ENCODE measurements at places on chromosomes 7 and 10.

- no peak for DNase-seq
Observed at GRCh38 chr7:133851411-133851810, 275.7 kb upstream of the LRGUK start.

GRCh38 chr7:92313055-92313454, 67.3 kb downstream of the ANKIB1 start:
- no peak for DNase-seq

GRCh38 chr10:53719658-53720057, 947.1 kb upstream of the MBL2 start:
- DNase-seq = no peak

GRCh38 chr7:2033586-2034135, 199.1 kb downstream of the MAD1L1 start:
- no peak for DNase-seq

DNA sequence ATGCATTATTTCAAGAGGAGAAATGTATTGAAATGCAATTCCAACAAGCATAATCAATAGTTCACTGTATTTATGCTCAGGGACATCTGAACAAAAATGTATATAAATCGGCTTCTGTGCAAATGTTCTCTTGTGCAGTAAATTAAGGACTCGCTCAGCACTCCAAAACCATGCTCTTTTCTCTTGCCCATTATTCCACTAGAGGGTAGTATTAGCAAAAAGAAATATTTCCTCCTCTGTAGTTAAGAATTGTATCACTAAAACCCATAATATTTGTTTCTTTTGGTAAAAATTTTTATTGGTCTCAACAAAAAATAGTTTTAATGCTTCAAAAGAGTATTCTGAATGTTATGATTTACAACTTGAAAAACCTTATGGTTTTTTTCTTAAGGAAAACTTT, 803.1 kb downstream of the PCDH15 start:
- no peak for DNase-seq

- DNase-seq = no peak
Observed at GRCh38 chr10:75397496-75398199, 3.9 kb downstream of the ZNF503 start.

DNA sequence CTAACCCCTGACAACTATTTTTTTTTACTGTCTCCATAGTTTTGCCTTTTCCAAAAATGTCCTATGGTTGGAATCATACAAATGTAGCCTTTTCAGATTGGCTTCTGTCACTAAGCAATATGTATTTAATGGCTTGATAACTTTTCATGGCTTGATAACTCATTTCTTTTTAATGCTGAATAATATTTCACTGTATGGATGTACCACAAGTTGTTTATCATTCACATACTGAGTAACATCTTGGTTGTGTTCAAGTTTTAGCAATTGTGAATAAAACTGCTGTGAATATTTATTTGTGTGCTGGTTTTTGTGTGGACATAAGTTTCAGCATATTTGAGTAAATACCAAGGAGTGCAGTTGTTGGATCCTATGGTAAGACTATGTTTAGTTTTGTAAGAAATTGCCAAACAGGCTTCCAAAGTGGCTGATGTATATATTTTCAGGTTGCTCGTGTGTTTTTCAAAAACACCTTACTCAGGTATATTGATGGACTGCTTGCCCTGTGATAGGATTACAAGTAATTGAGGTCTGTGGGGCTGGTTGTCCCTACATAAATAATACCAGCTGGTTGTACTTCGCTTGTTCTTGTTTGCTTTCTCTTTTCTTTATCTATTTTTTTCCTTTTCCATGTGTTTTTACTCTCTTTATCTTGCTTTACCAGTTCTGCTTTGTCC, 23.0 kb downstream of the NRF1 start:
- no peak for DNase-seq

DNA sequence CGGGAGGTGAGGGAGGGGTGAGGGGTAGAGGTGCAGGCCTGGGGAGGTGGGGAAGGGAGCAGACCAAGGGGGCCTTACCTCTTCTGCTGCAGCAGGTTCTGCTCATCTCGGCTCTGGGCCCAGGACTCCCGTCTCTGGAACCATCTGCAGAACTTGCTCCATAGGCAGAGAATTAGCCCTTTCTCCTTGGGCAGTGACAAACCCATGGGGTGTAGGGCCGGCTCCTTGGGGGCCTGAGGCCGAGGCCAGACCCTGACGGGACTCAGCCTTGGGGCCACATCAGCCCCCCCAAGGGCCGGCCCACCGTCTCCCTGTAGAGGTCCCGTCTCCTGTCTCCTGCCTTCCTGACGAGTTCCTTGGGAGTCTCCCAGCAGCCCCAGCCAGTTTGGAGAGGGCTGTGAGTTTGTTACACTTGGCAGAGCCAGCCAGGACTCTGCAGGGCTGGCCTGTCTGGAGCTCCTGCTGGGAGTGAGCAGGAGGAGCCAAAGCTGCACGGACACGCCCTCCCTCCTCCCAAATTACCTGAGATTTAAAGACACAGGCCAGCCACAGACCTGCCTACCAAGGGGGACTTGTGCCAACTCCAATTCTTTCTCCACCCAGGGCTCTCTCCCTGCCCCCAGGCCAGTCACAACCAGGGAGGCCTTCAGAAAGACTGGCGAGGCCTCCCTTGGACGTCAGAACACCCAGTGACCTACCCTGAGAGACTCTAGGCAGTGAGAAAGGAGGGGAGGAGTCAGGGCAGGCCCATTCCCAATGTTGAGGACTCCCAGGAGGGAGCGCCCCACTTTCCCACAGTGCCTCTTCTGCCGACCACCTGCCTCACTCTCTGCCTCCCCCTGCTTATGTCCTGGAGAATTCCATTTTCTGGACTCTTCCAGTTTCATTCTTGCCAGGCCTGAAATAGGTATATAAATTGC, at the start of gene TRPV6:
Gene TRPV6, minus strand, starts transcription at position 435 of the 920 bp plus-strand sequence.
- no peak for DNase-seq

DNA sequence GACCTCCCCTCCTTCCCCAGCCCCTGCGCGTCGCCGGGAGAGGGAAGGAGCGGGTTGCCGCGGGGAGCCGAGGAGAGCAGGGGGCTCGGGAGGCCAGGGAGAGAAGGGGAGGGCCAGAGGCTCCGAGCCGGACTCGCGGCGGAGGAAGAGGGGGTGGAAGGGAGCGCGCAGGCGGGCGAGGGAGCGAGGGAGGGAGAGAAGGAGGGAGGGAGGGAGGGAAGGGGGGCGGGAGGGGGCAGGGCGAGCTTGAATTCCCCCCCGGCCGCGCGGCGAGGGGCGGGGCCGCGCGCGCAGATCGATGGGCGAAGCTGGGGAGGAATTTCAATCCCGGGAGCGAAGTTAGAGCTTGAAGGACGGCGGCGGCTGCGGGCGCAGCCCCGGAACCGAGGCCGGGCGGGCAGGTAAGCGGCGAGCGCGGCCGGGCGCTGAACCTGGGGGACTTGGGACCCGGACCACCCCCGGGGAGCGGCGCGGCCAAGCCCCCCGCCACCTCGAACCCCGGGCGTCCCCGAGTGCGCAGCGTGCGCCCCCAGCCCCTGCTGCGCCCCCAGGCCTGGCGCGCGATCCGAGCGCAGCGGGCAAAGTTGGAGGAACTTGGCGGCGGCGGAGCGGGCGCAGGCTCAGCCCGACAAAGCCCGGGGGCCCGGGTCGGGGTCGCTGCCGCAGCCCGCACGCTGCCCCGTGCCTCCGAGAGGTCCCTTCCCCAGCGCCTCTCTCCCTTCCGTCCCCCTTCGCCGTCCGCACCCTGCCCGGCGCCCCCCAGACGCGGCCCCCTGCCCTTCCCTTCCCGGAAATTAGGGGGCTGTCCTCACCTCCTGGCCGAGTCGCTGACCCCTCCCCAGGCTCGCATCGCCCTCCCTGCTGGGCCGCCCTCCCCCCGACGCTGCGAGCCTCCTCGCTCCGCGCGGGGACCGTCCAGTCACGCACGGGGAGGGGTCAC, at the start of gene ELFN1:
Gene ELFN1, plus strand, starts transcription at position 324 of the 940 bp plus-strand sequence. CDS start 74,320 bp downstream, outside the sequence.
- no peak for DNase-seq

DNA sequence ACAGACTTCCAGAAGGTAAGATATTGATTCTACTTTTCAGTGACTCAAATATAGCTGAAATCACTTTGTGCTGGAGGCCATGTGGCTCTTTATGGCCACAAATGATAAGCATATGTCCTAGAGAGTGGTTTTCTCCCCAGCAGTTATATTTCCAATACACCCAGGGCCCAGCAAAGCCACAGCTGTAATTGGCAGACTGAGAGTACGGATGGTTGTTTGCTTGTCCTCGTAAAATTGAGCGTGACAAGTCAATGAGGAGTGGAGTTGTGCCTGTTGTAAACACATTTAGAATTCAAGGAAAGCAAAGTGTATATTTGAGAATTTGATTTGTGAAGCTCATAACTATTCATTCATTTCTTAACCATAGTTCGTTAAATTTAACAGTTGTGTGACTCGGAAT, 201.8 kb downstream of the LHFPL3 start:
- no peak for DNase-seq

DNA sequence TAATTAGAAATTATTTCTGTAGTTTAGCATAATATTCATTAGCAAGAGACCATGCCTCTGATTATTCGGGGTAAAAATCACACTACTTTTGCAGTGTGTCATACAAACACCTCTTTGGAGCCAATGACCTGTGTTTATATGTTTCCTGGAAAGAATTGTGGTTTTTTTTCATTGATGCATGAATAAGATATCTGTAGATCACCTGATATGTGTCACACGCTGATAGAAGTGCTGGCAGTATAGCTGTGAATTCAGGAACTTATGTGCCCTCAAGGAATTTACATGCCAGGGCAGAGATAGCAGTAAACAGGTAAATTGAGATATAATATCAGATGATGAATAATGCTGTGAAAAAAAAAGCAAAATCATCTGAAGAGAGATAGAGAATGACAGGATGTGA, 118.2 kb downstream of the VPS50 start:
- no peak for DNase-seq

DNA sequence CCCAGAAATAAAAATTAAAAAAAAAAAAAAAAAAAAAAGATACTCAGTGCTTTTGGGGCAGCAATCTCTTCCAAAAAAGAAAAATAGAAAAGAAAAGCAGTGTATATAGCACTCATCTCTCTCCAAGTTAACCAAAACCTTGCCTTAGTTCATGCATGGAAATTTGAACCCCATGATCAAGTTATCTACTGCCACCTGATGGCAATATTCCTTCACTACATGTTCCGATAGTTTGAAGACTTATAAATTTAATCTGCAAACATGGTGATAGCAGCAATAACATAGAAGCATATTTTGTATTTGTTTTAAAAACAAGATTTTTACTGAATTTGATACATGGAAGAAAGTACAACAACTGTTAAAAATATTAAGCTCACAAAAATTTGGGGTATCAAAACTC, 48.6 kb upstream of the SLIT1 start:
- DNase-seq = no peak

GRCh38 chr7:132488634-132489302, 87.5 kb downstream of the PLXNA4 start:
- no peak for DNase-seq

- DNase-seq = no peak
Observed at GRCh38 chr10:14124941-14125340, 205.8 kb downstream of the FRMD4A start.

GRCh38 chr10:26843736-26844135, 17.0 kb downstream of the ABI1 start:
- no peak for DNase-seq

DNA sequence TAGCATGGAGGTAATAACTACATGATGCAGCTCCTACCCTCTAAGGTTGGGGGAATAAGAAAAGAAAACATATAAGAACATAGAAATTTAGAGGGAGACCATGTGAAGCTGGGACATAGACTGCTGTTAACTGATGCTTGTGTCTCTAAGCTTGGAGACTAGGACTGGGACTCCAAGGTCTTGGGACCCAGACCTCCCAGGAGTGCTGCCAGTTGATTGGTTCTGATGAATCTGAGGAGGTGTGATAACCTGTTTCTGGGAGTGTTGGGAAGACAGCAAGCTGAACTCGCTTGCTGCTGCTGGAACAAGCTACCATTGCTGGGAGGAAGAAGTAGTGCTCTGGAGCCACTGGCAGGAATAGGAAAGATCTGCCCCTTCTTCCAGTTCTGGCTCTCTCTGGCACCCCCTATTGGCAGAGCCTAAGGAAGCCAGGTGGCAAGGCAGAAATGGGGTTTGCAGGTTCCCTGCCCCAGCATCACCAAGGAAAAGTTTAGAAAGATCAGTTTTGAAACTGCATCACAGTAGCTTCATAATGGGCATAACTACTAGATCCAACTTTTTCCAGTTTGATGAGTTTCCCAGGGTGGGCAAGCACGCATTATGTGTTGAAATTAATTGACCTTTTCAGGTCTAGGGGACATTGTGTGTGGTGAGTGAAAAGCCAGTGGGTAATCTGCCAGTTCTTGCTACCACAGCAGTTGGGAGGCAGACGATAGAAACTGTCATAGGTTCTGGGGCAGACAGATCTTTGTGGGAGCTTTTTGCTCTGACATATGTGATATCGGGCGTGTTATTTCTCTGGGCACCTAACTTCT, 140.7 kb downstream of the SND1 start:
- no peak for DNase-seq

GRCh38 chr10:10609379-10609955, 408.2 kb upstream of the CELF2 start:
- DNase-seq = no peak

DNA sequence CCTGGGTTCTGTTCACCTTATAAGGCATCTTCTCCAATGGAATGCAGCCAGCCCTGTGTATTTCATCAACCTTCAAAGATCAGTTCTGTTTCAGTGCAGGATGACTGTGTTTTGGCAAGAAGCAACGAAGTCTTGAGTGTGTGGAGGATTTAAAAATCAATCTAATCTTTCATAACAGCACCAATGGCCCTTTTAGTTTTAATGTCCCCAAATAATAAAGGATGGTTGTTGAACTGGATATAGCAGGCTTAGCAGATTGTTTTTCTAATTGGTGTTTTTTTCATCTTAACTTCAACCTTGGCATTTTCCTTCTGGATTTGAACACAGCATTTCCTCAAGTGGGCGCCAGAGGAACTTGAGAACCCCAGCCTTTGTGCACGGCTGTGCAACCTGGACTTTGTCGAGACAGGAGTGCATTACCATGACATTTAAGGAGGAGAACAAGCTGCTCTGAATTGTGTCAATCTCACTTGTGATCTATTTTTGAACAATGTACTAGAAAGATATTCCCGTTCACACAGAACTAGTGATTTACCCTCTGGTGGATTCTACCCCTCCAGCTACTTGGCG, 313.3 kb upstream of the AKR1E2 start:
- DNase-seq = no peak

- no peak for DNase-seq
Observed at GRCh38 chr10:35194906-35195305, 68.3 kb downstream of the CREM start.

DNA sequence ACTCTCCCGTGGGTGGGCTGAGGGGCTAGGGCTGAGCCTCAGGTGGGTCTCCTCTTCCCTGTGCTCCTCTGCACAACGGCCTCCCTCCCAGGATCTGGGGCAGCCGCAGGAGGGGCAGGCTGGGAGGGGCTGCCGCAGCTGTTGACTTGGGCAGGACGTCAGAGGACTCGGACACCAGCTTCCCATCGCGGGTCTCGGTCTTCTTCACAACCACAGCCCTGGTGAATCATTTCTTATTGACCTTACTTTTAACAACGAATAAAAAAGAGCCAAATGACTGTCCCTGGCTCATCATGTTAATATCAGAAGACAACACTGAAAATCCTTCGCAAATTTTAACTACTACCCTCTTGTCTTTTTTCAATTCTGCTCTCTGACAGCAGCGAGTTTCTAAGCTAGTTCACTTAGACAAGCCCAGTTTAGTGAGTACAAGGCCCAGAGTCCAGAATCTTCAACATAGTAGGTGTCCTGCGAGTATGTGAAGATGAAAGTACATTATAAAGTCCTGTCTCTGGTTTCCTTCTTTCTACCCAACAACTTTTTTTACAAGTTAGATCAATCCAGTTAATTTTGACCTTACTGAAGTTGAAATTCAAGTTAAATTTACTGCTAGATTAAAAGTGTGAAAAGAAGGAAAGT, 32.4 kb downstream of the CTNNA3 start:
- DNase-seq = no peak

Measured in activated T-helper 9 cell treated with anti-CD3 and anti-CD28 coated beads, Interleukin-2, amount 50 U/mL, for 16 hours (primary cell).